Erythroblast (primary cell): ENCODE measurements at places on chromosomes 7 and 10.

- no peak for DNase-seq
Observed at GRCh38 chr10:74888962-74889661, 62.7 kb downstream of the KAT6B start.

DNA sequence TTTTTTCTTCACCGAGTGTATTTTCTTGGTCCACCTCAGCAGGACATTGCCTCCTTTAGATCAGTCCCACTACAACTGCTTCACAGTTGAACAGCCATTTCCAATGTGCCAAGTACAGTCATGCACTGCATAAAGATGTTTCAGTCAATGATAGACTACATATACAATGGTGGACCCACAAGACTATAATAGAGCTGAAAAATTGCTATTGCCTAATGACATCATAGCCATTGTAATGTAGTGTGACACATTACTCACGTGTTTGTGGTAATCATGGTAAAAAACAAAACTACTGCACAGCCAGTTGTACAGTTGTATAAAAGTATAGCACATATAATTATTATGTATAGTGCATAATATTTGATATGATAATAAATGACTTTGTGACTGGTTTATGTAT, 113.8 kb upstream of the HPS1 start:
- no peak for DNase-seq

DNA sequence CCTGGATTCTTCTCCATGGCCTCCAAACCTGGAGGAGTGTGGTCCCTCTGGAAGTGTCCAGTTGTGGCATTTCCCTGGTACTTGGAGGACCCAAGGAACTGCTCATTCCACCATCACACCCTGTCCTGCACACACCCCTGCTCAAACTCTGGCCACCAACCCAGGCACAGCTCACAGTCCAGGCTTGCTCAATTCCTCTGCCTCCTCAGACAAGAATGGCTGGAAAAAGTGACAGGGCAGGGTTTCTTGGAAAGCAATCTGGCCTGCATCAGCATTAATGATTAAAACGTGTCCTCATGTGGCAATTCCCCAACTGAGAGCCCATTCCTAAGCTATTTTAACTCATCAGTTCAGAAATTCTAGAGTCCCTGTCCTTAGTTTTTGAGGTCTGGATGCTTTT, 17.2 kb upstream of the TPST1 start:
- no peak for DNase-seq

DNA sequence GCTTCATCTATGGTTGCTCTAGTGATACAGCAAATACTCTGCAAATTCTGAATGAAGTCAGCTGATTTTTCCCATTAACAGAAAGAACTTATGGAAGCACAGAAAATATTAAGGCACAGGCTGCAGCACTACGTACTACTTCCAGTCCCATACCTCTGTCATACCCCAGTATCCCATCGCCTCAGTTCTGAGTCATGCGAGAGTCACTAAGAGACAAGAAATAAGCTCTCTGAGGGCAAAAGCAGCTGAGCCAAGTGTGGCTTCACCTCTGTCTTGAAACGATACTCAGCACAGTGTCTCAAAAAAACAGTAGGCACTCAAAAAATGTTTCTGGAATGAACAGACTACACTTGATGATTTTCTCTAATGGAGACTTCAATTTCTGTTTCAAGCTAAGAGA, 48.2 kb downstream of the EZH2 start:
- no peak for DNase-seq

GRCh38 chr10:28840971-28841370, 163.7 kb downstream of the BAMBI start:
- no peak for DNase-seq
